ENCODE measurements at places on chromosomes 2 and 18. TPM values are rescaled to one million over a fixed set of nuclear protein-coding genes. Genes with fewer than 3 reads are reported as not detected.

Gene MDH1B
- total RNA-seq = 0.57 TPM

Gene PECR
- total RNA-seq = 4.5 TPM

Gene PARD6G
- total RNA-seq = 6.7 TPM

Gene CEP68
- 20.3 TPM for total RNA-seq

Gene GALM
- total RNA-seq = 18.3 TPM

Gene CHN1
- 16.6 TPM for total RNA-seq

Gene KYNU
- 6.9 TPM for total RNA-seq

Gene MATN3
- total RNA-seq = 2.3 TPM

Gene GTF2A1L
- 7.4 TPM for total RNA-seq

Gene NOSTRIN
- 18.7 TPM for total RNA-seq

Gene KCNG3
- 0.05 TPM for total RNA-seq

Gene RUFY4
- total RNA-seq = not detected

Gene STPG4
- 0.52 TPM for total RNA-seq

Gene CACNB4
- total RNA-seq = 10.5 TPM

All from posterior vena cava (tissue), 2 donors.